ENCODE measurements at places on chromosomes 5 and 9.

GRCh38 chr9:93020151-93020550 is 38.4 kb upstream of the SUSD3 start:
- no peak for DNase-seq

GRCh38 chr5:67876371-67876770 is 339.2 kb upstream of the PIK3R1 start:
- no peak for DNase-seq

DNA sequence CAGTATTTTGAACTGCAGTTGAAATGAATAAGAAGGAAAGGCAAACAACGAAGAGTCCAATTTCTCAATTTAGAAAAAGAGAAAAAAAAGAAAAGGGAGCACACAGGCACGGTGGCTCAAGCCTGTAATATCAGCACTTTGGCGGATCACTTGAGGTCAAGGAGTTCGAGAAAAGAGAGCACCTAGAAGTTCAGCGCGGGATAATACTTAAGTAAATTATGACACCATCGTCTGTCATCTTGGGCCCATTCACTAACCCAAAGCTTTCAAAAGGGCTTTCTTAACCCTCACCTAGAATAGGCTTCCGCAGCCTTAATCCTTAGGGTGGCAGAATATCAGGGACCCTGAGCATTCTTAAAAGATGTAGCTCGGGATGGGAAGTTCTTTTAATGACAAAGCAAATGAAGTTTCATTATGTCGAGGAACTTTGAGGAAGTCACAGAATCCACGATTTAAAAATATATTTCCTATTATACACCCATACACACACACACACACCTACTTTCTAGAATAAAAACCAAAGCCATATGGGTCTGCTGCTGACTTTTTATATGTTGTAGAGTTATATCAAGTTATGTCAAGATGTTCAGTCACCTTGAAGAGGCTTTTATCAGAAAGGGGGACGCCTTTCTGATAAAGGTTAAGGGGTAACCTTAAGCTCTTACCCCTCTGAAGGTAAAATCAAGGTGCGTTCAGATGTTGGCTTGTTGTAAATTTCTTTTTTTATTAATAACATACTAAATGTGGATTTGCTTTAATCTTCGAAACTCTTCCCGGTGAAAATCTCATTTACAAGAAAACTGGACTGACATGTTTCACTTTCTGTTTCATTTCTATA is 602 bp upstream of the CD274 start:
- no peak for DNase-seq

DNA sequence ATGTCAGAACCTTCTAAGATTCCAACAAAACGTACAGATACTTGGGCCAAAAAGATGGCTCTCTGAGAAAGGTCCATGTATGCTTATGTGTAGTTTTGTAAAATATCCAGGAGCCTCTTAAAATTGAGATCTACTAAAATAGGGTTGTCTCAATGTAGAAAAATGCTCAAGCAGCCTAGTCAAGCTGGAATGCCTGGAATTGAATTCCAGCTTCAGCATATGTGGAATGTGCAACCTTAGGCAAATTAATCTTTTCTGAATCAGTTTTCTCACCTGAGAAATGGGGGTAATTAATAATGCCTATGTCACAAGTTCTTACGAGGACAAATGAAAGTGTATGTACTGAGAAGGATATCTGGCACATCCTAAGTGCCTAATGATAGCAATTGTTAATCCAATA is 662.4 kb downstream of the DTWD2 start:
- no peak for DNase-seq

- DNase-seq = no peak
These were observed 5.9 kb downstream of the EMB start for GRCh38 chr5:50435168-50435567.

DNA sequence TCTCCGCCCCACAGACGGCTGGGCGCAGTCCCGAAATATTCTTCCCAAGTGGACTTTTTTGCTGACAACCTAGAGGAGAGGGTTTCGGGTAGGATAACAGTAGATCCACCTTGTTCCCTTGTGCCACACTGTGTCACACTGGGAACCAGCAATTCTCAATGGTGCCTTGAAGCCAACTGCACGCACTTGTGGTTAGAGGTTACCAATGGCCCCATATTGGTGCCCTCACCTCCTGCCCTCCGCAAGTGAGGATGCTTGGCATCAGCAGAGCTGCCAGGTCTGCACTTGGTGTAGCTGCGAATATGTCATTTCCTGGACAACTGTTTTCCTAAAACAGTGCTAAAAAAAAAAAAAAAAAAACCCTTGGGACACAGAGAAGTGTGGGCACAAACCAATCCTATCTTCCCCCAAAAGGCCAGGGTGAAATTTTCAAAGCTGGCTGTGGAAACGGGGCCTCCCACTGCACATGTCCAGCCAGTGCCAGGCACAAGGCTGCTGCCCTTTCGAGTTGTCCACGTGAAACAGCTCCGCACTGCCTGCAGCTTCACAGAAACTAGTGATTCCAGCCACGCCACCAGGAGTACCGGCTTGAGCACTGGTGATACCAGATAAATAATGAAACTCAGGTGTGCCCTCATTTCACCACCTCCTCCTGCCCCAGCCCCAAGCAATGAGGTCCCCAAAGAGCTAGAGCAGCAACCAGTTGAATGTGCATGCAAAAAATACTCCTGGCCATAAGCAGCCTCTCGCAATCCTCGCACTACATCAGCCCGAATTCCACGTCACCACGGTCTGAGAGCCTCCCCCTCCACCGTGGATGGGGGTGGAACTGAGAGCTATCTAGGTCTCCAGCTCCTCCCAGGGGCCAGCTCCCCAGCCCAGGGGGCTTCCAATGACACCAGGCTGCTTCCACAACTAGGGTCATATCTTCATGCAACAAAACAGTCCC is 51.2 kb downstream of the USP20 start:
- DNase-seq = no peak

- DNase-seq = no peak
These were observed 1026.1 kb upstream of the DMAC1 start for GRCh38 chr9:8825585-8826147.

DNA sequence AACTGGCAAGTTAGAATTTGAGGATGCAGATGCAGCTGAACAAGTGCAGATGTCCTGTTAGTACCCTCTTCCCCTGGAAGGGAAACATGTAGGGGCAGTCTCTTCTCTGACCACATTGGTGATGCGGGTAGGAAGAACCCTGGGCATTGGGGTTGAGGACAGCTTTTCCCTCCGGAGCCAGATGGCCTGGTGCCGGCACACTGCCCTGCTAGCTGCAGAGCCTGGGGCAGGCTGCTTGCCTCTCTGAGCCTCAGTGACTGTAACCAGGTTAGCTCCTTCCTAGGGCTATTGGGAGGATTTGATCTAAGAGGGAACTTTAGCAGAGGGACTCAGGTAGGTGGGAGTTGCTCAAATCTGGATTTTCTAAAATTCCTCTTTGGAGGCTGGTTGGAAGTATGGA is 148.4 kb downstream of the HSPA4 start:
- DNase-seq = no peak

DNA sequence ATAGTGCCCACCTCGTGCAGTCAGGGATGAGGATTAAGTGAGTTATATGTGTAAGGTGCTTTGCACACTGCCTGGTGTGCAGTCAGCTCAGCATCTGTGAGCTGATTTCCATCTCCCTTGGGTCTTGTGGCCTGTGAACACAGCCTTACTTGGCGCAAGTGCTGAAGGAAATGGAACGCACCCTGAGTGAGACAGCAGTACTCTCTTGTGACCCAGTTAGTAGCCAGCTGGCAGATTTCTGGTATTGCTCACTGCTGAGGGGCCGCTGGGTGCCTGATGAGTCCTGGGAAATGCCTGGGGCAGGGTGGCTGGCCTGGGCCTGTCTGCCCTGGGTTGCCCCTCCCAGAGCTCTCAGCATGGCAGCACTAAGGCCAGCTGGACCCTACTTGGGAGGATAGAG is 90.9 kb upstream of the BOD1 start:
- no peak for DNase-seq

DNA sequence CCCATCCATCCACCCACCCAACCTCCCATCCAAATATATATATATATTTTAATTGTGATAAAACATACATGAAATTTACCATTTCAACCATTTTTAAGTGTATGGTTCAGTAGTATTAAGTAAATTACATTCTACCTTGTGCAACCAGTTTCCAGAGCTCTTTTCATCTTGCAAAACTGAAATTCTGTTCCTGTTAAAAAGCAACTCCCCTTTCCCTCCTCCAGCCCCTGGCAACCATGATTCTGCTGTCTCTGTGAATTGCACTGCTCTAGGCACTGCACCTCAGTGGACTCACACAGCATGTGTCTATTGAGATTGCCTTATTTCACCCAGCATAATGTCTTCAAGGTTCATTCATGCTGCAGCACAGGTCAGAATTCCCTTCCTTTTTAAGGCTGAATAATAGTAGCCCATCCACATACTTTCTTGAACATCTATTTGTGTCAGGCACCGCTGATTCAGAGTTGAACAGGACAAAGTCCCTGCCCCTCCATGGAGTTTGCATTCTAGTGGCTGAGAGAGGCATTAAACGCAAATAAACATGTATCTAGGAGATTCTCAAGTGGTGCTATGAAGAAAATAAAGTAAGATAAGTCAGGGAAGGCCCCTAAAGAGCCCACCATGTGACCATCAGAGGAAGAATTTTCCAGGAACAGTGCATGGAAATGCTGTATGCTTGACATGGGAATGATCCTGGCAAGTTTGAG is 24.0 kb downstream of the CSF1R start:
- DNase-seq = no peak

DNA sequence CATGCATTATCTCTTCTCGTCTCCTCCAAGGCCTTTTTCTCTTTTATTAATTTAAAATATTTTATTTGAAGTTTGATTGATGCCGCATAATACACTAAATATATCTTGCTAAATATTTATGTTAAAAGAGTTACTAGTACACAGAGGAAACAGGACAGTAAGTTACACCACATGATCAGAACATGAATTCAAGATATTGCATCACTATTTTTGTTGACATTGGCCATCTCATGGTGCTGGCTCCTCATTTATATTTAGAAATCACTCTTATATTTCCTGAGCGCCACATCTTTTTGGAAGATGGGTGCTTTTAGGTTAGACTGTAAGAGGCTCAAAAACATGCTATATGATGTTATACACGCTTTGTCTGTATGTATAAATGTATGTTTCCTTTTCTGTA is 23.0 kb downstream of the SPEF2 start:
- no peak for DNase-seq

DNA sequence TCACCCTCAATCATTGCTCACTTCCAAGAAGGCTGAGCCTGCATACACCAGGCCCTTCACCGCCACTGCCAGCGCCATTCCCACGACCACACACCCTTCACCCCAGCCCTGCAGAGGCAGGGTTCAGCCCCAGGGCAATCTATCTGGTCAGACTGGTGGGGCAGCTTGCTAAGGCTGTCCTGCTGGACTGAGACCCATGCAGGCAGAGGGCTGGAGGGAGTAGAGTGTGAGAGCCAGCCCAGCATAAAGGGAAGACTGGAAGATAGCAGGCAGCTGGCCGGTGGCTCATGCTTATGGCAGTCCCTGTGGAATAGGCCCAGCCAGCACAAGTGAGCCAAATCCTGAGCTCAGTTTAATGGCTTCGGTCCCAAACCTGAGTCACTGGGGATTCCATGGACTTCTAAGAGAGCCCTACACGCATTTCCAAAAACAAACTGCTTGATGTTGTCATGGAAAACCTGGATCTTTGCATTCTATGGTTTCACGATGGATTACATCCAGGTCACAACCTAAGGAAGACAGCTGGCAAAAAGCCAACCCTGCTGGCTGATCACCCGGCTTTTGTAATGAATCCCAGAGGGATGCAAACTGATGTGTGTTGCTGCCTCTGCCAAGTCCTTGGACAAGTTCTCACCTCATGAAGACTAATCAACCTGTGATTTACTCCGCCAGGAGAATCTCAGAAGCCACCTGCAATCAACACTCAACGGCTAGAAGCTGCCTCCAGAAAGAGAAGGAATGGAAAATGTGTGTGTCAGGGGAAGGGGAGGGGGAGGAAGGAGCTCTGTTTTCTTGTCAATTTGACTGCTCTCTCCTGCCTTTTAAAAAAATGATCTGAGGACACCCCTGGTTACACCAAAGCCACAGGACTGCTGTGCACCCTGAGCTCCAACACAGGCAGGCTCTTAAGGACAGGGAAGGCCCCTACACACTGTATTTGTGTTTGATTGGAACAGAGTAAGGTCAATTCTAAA is 143.6 kb downstream of the LHFPL2 start:
- DNase-seq = peak; percentile 99

GRCh38 chr5:62732677-62733121 is 154.1 kb downstream of the LRRC70 start:
- DNase-seq = no peak

DNA sequence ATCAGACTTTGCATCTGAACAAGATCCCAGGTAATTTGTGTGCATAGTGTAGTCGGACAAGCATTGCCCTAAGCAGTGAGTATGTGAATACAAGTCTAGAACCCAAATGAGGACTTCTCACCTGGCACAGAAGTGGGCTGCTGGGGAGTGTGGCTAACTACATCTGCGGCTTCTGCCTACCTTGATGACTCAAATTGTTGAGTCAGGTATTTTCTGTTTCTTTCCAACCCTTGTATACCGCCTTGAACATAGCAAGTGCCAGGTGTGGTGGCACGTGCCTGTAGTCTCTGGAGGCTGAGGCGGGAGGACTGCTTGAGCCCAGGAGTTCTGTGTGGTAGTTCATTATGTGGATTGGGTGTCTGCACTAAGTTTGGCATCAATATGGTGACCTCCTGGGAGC is 7.9 kb upstream of the JADE2 start:
- no peak for DNase-seq

DNA sequence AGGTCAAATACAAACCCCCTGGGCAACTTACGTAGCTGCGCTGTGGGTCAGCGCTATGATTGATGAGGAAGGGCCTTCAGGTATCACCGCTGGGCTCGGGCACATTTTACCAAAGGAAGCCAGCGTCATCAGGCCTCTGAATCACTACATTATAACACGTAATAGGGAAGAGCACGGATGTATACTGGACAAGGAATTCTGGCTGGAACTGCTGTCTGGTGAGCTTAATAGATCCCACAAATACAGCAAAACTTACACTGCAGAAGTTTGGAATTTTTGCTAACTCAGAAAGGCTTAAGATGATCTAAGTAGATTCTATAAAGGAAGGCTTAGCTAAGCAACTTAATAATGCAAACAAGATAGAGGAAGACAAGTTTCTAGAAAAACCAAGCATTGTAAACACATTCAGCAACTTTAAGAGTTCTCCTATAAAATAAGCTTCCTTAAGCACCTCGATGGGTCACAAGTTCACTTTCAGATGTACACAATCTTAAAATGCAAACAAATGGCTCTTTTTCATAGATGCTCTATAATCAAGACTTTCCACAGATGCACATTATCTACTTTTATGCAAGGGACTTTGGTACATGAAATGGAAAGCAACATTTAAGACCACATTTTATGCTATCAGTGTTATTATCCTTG is 360.1 kb upstream of the PANK3 start:
- DNase-seq = no peak

DNA sequence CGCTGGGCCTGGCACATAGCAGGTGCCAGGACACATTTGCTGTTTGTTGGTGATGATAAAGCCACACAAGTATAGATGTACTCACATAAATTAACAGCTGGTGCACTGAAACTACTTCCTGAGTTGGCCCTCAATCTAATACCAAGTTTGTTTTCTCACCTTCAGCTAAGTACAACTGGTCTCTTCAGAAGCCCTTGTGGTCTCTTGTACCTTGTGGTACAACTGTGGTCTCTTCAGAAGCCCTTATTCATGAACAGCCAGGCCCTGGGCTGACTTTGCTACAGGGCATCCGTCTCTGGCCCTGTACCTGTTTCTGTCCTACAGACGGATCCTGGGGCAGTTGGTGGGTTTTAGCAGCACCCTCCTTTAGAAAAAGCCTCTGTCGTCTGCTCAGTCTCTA is 81.5 kb downstream of the DAB2IP start:
- no peak for DNase-seq

All from AG04450 (cell line).